ENCODE measurements at places on chromosomes 13 and 19.
A peak's percentile ranks its signal among the peaks of the same experiment; 100 is the strongest.

DNA sequence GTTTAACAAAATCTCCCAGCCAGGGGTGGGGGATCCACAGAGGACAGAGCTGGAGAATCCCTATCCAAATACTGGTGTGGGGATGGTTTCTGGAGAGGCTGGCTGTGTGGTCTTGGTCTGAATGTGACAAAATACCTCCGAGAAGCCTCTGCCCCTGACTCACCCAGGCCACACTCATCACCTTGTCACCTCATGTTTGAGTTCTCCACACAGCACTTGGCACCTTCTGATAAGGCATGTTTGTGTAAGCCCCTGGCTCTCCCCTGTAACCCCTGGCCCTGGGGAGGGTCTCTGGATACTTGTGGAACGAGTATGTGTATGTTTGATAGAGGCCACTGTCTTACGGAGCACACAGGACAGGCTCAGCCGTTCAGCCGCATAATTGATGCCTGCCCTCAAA is 14.7 kb downstream of the TECR start:
- DNase-seq = no peak

GRCh38 chr19:54248016-54248601 is 5.5 kb upstream of the LILRA6 start:
- DNase-seq = no peak

GRCh38 chr19:8334458-8335342 is 8.4 kb downstream of the KANK3 start:
- peak; percentile 76 for DNase-seq

DNA sequence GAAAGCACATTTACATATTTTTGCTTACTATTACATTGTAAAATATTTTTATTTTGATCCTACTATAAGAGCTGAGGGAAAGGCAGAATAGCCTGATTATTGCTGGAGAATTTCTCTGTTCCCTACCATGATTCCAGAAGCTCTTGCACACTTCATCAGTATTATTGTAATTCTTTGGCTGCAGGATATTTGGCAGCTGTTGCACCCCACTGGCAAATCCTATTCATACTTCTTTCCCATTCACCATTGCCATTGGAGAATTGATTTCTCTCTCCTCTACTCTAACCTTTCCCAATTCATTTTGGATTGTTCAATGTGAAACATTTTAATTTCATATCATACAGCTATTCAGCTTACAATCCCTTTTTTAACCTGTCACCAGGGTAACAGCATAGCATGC is 238.0 kb downstream of the GGACT start:
- no peak for DNase-seq

DNA sequence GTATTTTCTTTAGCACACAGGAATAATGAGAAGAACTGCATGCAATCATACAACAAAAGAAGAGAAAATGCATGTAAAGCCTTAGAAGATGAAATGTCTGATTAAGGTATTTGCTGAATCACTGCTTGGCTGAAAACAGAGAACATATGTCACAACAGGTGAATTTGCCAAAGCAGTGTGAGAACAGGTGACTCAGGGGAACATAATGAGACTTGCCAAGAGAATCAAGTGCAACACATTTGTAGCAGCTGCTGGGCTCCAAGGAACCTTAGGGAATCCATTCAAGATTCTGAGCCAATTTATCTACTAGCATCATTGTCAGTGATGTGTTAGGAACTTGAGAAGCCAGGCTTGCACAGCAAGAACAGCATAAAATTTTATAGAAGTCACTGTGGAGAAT is 273.1 kb downstream of the PCDH20 start:
- no peak for DNase-seq

All from type B pancreatic cell (in vitro differentiated cells).